ENCODE measurements at places on chromosomes 4 and X.

- peak; percentile 4 for DNase-seq
Measured at GRCh38 chr4:127936974-127937373, 28.0 kb downstream of the MFSD8 start.

DNA sequence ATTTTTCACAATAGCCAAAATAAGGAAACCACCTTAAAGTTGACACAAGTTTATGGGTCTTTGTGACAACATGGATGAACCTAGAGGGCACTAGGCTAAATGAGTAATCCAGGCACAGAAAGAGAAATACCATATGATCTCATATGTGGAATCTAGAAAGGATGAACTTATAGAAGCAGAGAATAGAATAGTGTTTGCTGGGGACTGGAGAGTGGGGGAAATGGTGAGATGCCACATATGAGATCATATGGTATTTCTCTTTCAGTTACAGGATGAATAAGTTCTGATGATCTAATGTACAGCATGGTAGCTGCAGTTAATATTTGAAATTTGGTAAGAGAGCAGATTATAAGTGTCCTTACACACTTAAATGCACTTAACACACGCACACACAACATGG lies 35.9 kb downstream of the F8A2 start:
- no peak for DNase-seq

- peak; percentile 68 for DNase-seq
Measured at GRCh38 chr4:53189011-53189410, 176.8 kb downstream of the SCFD2 start.

GRCh38 chrX:17878028-17878670 lies 17.1 kb upstream of the RAI2 start:
- no peak for DNase-seq

- no peak for DNase-seq
Measured at GRCh38 chr4:7510538-7510937, 75.8 kb upstream of the PSAPL1 start.

DNA sequence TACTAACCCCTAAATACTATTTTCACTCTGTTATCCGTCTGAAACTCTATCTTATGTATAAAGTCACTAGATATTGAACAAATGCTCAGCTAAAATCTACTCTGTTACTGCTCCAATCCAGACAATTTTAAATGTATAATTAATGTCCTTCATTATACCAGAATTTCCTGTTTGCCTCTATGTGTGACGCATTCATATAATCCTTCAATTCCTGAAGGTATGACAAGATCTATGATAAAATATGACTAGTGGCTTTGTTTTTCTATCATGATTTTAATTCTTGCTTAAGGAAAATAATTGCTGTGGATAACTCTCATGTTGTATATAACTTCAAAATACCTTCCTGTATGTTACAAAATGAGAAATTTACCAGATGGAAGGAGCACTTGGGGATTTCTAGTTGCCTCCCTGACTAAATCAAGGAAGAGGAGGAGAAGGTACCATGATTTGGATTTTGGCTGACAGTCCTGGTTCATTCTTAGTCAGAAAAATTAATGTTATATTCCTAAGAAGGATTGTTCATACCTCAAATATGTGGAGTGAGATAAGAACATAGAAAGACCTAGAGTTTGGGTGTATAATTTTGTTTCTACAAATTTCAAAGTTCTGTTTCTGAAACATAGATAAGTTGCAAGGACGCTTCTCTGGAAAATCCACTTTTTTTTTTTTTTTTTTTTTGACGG lies 4.9 kb downstream of the CXCL6 start:
- DNase-seq: no peak

Measured in brain microvascular endothelial cell (primary cell).